ENCODE measurements at places on chromosomes 7 and 10. TPM values are rescaled to one million over a fixed set of nuclear protein-coding genes. Genes with fewer than 3 reads are reported as not detected.

DNA sequence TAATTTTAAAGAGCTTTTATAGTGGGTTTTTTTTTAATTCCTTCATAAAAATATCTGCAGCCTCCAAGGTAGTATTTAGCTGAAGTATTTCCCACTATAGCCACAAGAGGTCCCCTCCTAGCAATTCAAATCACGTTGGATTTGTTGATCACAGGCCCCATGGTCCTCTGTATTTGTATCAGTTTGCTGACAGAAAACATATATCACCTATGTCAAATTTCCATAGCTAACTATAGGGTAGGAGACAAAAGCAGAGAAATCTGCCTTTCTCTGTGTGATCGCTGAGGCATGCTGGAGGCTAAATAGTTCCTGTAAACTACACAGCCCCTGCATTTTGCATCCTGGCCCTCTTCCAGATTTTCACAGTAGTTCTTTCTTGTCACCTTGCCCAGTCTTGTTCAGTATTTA, 1.7 kb upstream of the CTNNA3 start:
- no peak for DNase-seq

GRCh38 chr10:8102708-8103401, 48.4 kb downstream of the GATA3 start:
- no peak for DNase-seq

DNA sequence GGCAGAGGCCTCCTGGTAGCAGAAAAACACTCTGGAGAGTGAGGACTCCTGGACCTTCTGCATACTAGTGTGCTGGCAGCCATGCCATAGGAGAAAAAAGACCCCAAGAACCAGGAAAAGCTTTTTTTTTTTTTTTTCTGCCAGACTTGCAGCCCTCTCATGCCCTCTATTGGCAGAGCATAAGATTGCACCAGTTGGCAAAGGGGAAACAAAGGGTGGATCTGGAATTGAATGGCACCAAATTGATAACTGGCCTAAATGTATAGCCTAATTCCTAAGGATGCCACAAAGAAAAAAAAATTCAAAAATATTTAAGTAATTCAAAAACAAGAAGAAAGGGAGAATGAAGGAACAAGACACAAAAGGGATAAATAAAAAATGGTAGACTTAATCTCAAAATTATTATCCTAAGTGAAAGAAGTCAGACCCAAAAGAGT, 112.5 kb upstream of the GHITM start:
- no peak for DNase-seq

Gene ADAM12
- 6.7 TPM for total RNA-seq

- DNase-seq: no peak
Observed at GRCh38 chr7:108711611-108712010, 141.9 kb downstream of the DNAJB9 start.

DNA sequence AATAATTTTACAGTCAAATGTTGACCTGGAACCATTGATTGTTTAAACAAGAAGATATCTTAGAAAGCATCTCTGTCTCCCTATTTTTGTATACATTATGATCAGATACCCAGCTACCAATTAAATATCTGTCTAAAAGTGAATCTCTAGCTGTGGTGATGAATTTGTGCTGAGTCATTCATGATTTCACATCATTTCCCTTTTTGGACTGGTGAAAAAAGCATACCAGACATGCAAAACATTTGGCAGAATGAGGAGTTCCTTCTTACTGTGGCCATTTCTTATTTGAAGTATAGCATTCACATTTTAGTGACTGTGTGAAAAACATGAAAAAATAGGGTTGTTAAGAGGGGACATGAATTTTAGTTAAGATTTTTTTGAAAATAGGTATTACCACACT, 98.0 kb upstream of the GATA3 start:
- DNase-seq: no peak

DNA sequence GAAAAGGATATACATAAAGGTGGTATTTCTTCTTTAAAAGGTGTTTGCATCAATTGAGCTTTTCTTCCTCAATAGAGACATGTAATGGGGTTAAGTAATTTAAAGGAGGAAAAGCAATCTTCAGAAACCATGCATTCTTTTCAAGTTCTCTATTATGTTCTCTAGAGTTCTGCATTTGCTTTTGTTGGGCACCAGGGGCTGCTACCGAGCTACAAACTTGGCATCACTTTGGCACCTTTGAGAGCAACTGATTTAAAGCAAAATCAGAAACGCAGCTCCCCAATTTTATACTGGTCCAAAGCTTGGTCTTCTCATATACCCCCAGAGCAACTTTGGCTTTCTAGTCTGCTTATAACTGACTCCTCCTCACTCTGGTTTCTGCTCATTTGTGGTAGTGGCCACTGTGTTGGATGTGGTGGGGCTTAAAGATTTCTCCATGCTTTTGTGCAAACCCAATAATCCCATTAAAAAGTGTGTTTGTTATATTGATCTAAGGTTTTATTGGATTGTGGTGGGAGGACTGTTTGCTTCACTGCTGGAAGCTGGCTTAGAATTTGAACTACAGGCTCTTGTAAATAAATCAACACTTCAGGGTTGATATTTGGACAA, 712.1 kb downstream of the PHTF2 start:
- DNase-seq: peak; percentile 24

Gene TACC2
- total RNA-seq: 210 TPM

GRCh38 chr10:70510904-70511303, 32.3 kb downstream of the PALD1 start:
- DNase-seq: no peak

GRCh38 chr10:71562904-71563303, 156.7 kb downstream of the C10orf105 start:
- no peak for DNase-seq

GRCh38 chr7:73829921-73830680, 695 bp upstream of the CLDN4 start:
- no peak for DNase-seq

Gene DGKI
- total RNA-seq: 7.2 TPM

Gene RET
- total RNA-seq: 0.84 TPM

GRCh38 chr7:20310963-20311742, 19.5 kb upstream of the ITGB8 start:
- DNase-seq: no peak

Gene SP8
- not detected for total RNA-seq

GRCh38 chr7:149598721-149599308, 101.2 kb upstream of the ZNF746 start:
- no peak for DNase-seq

- DNase-seq: no peak
Observed at GRCh38 chr7:33395340-33395739, 266.0 kb downstream of the BBS9 start.

DNA sequence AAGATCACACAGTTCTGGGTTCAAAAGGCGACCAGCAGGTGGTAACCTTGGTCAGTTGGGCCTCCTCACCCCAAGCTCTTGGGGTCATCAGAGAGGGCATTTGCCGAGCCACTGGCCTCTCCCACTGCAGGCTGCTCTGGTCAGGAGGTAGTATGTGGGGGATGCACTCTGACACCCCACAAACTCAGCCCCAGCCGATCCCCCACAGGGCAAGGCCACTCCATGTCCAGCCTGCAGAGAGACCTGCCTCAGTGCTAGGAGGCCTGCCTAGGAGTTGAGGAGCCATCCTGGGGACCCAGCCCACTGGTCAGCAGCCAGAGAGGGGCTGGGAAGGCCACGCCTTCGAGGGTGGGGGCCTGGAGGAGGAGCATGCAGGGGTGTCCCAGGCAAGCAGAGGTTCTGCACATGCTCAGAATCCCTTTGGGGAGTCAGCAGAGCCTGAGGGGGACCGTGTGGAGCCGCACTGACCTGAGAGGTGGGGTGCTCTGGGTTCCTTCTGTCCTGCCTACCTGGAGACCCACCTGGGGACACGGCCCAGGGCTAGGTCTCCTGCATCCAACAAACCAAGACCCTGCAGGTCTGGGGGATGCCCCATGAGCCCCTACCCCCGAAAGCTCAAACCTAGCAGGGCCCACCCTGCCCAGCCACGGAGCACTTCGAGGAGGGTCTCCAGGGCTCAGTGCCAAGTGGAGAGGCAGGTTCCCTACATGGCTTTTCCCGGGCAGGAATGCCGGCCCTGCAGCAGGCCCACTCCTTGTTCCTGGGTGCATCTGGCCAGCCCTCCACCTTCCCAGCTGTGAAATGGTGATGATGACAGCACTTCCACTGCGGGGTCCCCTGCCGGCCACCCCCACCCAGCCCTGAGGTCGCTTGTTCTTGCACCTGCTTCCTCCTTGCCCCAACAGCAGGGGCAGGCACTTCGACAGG, 58.5 kb downstream of the RASGEF1A start:
- DNase-seq: peak; percentile 14

- no peak for DNase-seq
Observed at GRCh38 chr10:117186832-117187615, 10.3 kb upstream of the KCNK18 start.

Gene RFC2
- 14.3 TPM for total RNA-seq

DNA sequence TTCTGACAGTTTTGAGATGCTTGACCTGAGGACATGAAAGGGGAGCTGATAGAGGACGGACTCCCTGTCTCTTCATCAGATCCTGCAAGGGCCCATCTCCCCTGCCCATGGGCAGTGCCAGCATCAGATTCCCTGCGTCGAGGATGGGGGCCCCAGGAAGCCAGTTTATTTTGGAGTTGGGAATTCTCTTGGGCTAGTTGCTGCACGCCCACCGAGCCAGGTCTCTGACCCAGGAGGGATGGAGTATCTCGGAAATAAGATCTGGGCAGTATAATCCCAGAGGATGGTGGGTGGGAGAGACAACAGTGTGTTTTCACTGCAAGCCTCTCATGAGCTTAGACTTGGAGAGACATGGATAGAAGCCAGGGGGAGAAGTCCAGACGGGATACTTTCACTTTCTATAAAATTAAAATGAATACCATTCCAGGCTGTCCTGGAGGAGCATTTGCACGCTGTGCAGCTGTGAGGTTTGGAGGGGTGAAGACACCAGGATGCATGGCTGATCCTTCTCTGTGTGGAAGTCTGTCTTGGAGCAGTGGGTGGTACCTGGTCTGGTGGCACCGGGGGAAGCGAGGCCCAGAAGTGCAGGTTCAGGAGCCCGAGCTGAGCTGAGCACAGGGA, 25.8 kb downstream of the DOCK1 start:
- no peak for DNase-seq

Gene MASTL
- total RNA-seq: 3.1 TPM

DNA sequence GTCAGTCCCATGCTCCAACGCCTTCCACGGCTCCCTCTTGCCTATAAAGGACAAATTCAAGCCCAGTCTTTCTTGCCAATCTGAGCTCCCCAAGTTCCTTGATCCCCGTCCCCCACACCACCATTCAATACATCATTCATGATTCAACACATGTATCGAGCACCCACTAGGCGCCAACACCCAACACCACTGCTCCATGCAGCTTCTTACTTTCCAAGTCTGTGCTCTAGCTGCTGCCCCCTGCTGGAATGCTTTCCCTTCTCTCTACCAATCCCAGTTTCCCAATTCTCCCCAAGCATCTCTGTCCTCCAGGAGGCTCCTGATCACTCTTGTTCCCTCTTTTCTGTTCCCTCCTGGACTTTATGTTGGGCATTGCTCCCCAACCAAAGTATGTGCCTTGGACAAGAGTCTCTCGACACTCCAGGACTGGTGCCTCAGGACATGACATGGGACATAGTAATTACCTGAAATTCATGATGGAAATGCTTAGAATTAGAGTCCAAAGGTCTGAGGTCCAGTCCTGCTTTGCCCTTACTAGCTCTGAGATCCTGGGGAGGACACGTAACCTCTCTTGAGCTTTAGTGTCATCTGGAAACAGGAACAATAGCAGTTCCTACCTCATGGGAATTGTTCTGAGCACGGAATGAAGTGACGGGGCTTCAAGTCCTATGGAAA, 172.7 kb downstream of the NEURL1 start:
- peak; percentile 56 for DNase-seq

GRCh38 chr7:81721437-81721836, 48.4 kb downstream of the HGF start:
- DNase-seq: no peak
